ENCODE measurements at places on chromosomes 6 and 20.

- no peak for DNase-seq
These were observed 2.6 kb downstream of the SIRPG start for GRCh38 chr20:1654996-1655395.

DNA sequence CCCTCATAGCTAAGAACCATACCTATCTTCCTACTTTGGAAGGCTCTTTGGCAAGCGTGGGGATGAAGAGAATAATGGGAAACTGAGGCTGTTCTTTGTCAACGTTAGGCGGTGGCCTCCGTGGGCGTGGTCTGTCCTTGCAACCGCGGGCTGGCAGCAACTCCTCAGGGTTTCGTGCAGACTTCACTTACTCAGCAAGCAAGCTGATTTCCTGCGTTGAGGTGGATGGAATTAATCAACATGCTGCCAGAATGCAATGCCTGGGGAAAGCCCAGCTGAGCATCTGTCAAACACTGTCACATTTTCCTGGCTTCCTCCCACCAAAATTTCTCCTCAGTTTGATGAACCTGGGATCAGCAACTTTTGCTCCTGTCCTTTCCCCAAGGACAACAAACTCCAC lies 9.2 kb upstream of the IL17F start:
- DNase-seq = no peak

- no peak for DNase-seq
These were observed 236.4 kb upstream of the RIMS1 start for GRCh38 chr6:71649915-71650314.

- DNase-seq = peak; percentile 58
These were observed 2.0 kb upstream of the FOXC1 start for GRCh38 chr6:1607516-1608221.

- DNase-seq = peak; percentile 75
These were observed 20.2 kb downstream of the LEMD2 start for GRCh38 chr6:33768644-33769120.
